SK-N-SH treated with all-trans-retinoic acid at 6 μM for 48 hours (cell line): ENCODE measurements at places on chromosomes 6 and 20.

DNA sequence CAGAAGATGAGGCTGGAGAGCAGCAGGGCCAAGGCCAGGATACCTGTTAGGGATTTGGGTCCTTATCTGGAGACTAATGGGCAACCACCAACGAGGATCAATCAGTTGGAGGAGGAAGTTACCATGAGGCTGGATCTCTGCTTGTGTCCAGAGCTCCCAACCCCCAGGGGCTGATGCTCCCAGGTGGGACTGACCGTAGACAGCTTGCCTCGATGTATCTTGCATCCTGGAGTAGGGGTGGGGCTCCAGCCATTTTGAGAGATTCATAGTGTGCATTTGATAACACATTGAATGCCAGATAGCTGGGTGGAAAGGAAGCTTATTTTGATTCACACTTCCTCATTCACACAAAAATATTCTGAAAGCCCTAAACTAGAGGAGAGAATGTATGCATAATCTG is 4.6 kb upstream of the RFPL4B start:
- ATAC-seq = no peak

DNA sequence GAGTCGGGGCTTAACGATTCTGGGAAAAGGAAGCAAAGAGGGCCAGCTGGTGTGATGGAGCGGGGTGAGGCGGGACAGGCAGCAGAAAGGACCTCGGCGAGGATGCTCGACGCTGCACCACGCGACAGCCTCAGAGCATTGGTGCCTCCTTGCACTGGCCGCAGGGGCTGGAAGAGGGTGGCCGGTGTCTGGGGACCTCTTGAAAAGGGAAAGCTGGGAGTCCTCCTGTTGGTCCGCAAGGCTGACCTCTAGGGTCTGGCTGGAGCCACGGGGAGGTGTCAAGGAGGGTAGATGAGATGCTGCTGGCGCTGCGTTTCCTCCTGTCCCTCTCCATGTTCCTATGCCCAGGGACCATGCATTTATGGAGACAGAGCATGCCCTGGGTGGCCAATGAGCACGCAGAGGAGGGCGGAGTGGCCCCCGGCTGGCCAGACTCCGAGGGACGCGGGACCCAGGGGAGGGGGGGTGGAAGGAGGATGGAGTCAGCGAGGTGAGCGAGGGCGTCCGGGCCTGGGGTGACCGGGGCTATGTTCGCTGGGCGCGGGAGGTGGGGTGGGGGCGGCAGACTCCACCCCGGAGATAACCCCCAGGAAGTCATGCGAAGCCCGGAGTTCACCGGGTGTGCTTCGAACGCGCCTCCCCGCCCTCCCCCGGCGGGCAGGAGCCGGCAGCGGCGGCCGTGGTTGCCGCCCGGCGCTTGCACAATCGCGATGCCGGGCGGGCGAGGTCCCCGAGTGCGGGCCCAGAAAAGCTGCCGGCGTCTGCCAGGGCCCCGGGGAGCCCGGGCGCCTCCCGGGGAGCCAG is at the start of gene CYP24A1:
TSS of gene CYP24A1 (minus strand) at position 334 of the 804 bp plus-strand sequence. CDS start 407 bp downstream, outside the sequence.
- ATAC-seq = peak; percentile 48

GRCh38 chr20:9323622-9324021 is 190.8 kb upstream of the LAMP5 start:
- ATAC-seq = peak; percentile 93

DNA sequence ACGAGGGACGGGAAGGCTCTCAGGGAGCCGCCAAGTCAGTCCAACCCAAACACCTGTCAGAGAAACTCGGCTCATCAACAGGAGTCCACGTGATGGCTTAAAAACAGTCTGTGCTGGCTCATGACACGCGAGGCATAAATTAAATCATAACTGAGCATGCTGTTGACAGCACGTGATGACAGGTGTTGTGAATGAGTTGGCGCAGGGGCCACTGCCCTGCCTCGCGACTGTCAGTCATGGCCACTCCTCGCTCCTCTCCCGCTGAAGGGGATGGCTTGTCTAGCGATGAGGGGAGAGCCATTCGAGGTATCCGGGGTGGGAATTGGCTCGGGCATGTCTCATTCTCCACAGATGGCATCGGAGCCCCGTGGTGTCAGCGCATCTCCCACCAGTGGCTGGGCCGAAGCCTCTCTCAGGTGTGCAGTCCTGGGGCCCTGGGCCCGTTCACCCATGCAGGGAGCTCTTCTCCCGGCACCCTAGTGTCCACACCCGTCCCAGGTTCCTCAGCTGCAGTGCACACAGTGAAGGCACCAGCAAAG is 313.3 kb downstream of the BMP7 start:
- ATAC-seq = no peak

DNA sequence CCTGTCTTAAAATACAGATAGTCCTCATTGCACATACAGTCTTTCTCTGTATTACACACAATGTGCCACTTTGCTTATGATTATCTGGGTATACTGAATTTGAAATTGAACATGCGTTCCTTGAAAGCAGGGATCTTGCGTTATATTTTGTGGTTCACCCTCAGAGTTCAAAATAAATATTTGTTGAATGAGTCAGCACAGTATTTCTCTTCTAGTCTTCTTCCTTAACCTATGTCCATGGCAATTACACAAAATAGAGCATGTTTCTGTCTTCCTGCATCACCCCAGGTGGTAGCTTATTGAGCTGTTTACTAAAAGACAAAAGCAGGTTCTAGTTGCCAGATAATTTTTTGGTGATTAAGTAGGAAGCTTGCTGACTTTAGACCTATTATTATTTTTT is 272.9 kb upstream of the FERMT1 start:
- no peak for ATAC-seq

DNA sequence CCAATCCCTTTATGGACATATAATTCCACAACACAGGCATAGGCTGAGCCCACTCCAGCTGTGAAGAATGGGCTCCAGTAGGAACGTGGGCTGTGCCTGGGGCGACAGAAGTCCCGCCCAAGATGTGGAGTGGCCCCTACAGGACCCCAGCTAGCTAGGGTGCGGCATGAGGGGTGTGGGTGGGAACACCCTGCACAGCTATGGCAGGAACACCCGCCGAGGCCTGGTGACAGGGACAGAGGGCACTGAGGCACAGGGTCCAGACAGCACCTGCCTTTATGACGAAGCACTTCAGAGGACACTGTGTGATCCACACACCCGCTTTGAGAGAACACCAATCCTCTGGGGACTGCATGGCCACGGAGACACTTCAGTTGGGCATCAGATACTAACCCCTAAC is 28.2 kb upstream of the TCFL5 start:
- no peak for ATAC-seq

GRCh38 chr20:25213566-25214425 is 18.3 kb downstream of the ENTPD6 start:
- ATAC-seq = no peak

GRCh38 chr20:8291873-8292272 is 159.8 kb downstream of the PLCB1 start:
- ATAC-seq = peak; percentile 82

DNA sequence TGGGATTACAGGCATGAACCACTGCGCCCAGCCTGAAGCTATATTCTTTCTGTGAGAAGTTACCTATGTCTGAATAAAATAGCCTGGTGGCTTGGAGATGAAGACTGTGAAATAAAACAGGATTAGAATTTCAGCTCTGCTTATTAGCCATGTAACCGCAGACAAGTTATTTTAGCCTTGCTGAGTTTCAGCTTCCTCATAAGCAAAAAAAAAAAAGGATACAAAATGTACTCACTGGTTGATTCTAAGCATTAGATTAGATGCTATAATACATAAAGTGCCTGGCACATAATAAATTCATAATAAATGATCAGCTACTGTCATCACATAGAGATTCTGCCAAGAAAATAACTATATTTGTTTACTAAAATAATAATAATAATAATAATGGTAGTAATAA is 98.8 kb downstream of the EPB41L2 start:
- ATAC-seq = no peak
